ENCODE measurements at places on chromosomes 1 and 21. TPM values are rescaled to one million over a fixed set of nuclear protein-coding genes. Genes with fewer than 3 reads are reported as not detected.

Gene NES
- total RNA-seq = 1.8 TPM

Gene SH3GLB1
- total RNA-seq = 35.2 TPM

Gene TDRD10
- not detected for total RNA-seq

Gene ANGPTL7
- not detected for total RNA-seq

Gene KLHDC8A
- 0.58 TPM for total RNA-seq

Gene OR2T3
- not detected for total RNA-seq

Gene C1orf141
- not detected for total RNA-seq

Gene RASAL2
- total RNA-seq = 19.2 TPM

Gene RAB7B
- 1.8 TPM for total RNA-seq
